ENCODE measurements at places on chromosomes 1 and 21.

DNA sequence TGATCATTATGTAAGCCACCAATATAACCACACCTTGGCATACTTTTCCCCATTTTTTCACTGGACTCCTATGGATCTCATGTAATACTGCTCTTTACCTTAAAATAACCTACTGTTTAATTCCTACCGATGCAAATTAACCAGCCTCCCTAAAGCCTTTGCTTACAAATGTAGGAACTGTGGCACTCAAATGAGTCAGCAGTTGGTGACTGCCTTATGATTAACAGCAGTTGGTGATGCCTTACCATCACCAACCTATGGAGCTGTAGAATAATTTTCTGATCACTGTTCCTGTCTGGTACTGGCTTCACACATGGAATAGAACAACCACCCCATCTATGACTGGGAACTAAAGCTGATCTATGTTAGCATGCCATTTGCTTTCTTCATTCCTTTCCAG is 7.8 kb upstream of the NUDT17 start:
- DNase-seq = no peak

DNA sequence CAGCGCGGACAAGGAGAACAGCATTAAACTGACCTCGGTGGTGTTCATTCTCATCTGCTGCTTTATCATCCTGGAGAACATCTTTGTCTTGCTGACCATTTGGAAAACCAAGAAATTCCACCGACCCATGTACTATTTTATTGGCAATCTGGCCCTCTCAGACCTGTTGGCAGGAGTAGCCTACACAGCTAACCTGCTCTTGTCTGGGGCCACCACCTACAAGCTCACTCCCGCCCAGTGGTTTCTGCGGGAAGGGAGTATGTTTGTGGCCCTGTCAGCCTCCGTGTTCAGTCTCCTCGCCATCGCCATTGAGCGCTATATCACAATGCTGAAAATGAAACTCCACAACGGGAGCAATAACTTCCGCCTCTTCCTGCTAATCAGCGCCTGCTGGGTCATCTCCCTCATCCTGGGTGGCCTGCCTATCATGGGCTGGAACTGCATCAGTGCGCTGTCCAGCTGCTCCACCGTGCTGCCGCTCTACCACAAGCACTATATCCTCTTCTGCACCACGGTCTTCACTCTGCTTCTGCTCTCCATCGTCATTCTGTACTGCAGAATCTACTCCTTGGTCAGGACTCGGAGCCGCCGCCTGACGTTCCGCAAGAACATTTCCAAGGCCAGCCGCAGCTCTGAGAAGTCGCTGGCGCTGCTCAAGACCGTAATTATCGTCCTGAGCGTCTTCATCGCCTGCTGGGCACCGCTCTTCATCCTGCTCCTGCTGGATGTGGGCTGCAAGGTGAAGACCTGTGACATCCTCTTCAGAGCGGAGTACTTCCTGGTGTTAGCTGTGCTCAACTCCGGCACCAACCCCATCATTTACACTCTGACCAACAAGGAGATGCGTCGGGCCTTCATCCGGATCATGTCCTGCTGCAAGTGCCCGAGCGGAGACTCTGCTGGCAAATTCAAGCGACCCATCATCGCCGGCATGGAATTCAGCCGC is 2.5 kb downstream of the S1PR1 start:
- DNase-seq = no peak

- no peak for DNase-seq
Observed at GRCh38 chr1:183259924-183260323, 73.9 kb downstream of the LAMC2 start.

DNA sequence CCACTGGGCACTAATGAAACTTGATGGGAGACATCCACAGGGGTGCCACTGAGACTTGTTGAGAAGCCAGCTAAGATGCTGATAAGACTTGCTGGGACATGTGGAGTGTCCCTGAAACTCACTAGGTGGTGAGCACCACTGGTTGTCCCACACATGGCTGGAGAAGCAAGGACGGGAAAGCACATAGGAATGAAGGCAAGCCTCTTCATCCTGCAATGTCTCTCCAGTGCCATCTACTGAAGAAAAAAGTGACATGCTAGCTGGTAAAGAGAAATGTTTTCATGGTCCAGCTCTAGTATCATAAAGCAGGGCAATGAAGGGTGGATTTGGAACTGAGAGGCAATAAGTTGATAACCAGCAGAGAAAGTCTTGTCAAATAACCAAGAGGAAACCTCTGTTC is 283.0 kb downstream of the PAPPA2 start:
- no peak for DNase-seq

- peak; percentile 61 for DNase-seq
Observed at GRCh38 chr21:43211760-43212115, 42.9 kb downstream of the CRYAA start.

Measured in thyroid gland (tissue), 4 donors.